Left lobe of liver (tissue), 2 donors: ENCODE measurements at places on chromosomes 3 and 15. TPM values are rescaled to one million over a fixed set of nuclear protein-coding genes. Genes with fewer than 3 reads are reported as not detected.

DNA sequence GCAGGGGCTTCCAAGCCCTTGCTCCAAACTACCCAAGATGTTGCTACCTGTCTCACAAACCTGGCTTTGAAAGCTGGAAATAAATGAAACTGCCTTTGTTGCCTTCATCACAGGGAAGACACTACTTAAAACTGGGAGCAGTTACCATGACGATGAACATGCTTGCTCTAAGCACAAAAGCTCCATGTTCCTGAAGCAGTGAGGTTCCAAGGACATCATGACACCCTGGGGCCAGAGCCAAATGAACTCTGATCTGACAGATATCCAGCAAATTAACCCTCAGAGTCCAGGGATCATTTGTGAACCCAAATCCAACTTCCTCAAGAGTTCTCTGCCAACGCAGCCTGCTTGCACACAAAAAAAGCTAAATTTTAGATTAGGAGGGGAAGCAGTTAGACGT lies 10.7 kb downstream of the TRAIP start:
- peak; percentile 58 for DNase-seq

GRCh38 chr3:150165396-150166094 lies 194.8 kb upstream of the PFN2 start:
- DNase-seq = no peak

DNA sequence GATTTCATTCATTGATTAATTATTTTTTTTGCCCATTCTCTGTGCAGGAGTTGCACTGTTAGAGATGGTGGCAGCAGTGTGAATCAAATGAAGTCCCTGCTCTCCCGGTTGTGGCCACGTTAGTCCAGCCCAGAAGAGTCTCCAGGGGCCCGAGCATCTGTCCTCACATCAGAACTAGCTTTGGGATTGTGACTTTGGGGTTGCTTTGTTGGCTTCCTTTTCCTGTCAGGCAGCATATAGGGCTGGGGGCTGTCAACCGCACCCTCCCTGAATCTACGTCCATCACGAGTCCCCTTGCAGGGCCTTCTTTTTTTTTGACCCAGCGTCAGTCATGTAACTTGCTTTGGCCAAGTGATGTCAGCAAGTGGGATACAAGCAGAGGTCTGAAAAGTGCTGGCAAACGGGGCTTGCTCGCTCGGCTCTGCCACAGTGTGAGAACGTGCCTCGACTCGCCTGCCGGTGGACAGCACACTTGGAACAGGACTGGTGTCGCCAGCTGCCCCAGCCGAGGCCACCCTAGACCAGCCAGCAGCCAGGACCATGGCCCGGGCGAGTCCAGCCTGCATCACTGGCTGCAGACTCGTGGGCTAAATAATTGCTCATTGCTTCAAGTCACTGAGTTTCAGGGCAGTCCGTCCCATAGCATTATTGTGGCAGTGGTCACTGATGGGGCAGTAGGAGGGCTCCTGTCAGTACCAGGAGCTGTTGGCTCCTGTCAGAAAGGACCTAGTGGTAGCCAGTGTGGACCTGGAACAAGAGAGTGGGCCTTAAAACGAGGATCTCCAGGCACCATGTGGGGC lies 151.6 kb upstream of the MEF2A start:
- no peak for DNase-seq

DNA sequence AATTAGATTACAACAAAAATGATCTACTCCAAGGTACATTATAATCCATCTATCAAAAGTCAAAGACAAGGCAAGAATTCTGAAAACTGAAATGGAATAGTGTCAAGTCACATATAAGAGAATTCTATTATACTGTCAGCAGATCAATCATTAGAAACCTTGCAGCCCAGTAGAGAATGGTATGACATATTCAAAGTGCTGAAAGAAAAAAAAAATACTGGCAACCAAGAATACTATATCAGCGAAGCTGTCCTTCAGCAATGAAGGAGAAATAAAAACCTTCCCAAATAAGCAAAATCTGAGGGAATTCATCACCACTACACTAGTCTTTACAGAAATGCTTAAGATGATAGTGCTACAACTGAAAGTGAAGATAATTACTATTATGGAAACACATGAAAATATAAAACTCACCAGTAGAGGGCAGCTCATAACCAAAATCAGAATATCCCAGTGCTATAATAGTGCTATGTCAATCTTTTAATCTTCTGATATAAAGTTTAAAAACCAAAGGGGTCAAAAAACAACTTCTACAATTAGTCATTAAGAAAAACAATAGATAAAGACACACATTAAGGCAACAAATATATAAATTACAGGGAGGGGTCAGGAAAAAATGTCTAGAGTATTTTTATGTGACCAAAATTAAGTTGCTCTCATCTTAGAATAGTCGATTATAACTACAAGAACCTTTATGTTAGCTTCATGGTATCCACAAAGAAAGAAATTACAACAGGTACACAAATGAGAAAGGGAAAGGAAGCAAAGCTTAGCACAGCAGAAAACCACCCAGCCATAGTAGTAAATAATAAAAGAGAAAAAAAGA lies 190.7 kb upstream of the CNTN6 start:
- DNase-seq = no peak

DNA sequence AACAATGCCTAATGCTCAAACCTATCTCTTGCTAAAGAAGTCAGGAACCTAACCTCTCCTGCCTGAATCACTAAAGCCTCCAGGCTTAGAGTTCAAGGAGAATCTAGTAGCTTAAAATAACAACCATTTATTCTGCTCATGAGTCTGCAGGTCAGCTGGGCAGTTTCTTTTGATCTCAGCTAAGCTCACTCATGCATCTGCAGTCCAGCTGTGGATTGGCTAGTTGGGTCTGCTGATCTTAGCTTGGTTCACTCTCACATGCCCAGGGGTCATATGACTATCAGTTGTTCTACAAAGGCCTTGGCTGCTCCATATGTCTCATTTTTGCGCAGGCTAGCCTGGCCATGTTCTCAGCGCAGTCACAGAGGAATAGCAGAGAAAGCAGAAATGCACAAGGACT lies 109.2 kb upstream of the STT3B start:
- DNase-seq = no peak

- DNase-seq = no peak
Observed at GRCh38 chr15:73341886-73342600, 26.7 kb downstream of the HCN4 start.

DNA sequence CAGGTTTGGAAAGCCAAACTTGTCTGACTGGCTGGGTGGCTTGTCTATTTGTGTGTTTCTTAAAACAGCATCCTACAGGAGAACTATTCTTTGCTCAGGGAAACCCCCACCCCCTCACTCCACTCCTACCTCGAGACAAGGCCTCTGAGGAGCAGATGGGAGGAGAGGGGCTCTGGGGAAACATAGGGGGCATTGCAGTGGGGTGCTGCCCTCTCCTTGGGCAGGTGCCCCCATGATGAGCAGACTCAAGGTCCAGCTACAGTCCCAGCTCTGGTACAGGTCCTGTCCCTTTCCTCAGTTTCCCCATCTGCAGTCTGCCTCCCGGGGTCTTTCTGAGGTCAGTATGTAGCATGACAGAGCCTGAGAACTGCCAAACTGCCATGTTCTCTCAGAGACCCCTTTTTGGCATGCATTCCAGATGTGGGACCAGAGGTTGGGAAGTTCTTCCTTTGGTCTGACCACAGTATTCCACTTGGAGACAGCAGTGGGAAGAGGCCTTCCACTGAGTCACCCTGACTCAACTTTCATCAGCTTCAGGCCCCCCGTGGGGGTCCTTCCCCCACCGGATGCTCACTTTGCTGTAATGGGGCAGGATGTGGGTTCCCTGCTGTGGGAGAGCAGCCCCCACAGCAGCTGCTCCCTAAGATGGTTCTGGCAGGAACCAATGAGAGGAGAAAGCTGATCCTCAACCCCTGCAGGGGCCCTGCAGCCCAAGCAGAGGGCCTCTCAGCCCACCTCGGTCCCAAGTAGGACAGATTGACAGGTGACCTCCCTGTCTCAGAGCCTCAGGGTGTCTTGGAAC lies 32.3 kb upstream of the CYP11A1 start:
- DNase-seq = no peak

DNA sequence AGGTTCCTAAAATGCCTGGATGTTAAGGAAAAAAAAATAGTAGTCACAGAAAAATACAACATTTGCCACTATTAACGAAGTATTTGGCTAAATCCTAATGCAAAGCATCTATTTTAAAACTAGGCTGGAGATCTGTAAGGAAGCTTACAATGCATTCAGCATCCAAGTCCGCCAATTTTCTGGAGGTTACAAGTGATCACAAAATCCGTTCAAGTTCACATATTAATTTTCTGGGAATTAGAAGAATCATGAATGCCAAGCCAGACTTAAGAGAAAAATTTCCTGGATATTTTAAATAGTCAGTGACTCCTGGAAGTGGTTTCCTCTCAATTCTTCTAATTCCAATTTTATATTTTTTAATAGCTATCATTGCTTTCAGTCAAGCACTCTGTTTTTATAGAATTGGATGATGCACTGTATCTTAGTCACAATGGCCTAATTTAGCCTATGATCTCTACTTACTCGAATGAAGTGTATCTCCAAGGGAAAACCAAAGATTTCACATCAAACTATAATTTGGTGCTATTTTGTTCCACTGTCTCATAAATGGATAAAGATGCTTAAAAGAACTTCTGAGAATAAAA lies 60.4 kb downstream of the P3H2 start:
- DNase-seq = no peak

DNA sequence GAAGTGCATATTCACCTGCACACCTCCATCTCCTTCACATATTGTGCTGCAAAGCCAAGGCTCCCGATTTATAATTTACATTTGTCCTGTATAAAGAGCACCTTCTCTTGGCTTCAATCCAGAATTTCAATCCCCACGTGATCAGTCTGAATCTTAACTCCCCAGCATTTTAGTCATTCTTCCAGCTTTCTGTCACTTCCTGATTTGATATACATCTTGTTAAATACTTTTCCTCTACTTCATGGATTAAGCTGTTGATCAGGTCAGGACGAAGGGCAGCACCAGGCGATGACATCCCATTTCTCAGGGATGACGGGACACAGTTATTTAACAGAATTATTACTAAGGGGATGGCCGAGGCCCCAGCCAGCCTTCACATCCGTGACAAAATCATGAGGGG lies 212.5 kb downstream of the EPHB1 start:
- DNase-seq = no peak

DNA sequence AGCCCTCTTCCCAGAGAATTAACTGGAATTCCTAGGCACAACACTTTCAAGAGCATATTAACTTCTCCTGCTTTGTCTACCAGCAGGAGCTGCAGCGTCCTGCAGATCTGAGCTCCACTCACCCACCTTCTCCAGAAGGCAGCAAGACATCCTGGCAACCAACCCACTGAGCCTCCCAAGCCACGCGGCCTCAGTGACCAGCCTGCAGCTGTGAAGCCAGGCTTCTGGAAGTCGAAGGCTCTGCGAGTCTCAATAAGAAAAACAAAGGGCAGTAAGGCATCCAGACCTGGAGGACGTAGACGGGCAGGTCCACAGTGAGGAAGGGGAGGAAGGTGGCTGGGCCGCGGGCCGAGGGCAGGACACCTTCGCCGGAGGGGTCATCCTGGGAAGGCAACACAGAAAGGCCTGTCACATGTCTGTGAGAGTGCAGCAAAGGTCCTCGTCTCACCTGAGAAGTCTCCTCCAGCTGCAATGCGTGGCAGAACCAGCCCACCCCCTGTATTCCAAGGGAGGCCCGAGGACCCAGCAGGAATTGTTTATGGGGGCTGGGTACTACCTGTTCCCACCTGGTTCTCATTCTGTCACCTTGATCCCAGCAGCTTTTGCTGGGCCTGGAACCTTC lies 36.2 kb downstream of the ZXDC start:
- peak; percentile 41 for DNase-seq

DNA sequence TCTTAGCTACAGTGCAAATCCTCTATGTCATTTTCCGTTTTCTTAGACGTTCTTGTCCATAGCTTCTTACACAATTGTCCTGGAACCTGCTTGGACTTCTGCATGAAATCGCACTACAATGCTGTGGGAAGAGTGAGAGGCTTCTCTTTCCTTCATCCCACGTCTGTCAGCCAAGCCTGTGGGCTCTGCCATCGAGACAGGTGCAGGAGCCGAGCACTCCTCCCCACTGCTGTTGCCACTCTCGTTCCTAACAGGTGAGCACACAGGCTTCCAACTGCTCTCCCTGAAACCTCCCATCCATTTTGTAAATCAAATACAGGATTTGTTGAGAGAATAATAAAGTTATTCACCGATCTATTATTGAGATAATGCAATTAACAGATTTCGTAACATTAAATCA lies 23.5 kb downstream of the ZXDC start:
- DNase-seq = no peak

ADAMTS7 gene
- total RNA-seq = 0.86 TPM

SERPINI2 gene
- 0.15 TPM for total RNA-seq

GRCh38 chr3:65101450-65101849 lies 413.6 kb upstream of the ADAMTS9 start:
- DNase-seq = no peak

GRCh38 chr15:101651554-101652097 lies 555 bp downstream of the TM2D3 start:
- no peak for DNase-seq

DNA sequence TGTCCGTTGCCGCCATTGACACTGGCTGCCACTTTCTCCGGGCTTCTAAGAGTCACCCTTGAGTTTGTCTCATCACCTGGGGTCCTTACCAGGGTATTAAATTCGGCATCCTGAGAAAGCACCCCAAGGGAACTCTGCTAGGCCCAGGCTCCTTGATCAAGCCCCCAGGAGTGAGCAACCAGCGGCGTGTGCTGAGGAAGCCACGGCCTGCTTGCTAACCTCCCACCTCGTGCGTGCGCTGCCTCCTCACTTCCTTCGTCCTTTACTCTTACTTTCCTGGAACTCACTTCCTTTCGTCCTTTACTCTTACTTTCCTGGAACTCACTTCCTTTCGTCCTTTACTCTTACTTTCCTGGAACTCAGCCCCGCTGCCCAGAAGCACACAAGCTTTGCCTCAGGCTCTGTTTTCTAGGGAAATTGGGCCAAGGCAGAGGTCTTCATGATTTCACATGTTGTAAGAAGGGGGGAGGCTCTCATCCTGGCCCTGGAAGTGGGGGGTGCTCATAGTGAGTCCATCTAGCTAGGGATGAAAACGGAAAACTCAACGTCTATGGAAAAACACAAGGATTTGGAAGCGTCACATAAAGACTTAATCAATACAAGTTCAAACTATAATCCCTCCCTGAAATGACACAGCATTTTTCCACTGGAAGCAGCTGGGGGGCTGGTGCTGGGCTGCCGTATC lies 36.7 kb upstream of the BDH1 start:
- no peak for DNase-seq

CYP8B1 gene
- total RNA-seq = 425 TPM

- no peak for DNase-seq
Observed at GRCh38 chr15:71812966-71813722, 2.8 kb downstream of the NR2E3 start.
